ENCODE measurements at places on chromosomes 2 and 18. TPM values are rescaled to one million over a fixed set of nuclear protein-coding genes. Genes with fewer than 3 reads are reported as not detected.

The DTYMK gene
- total RNA-seq, result 17.4 TPM

The DOK6 gene
- 4.2 TPM for total RNA-seq

The SCYGR4 gene
- not detected for total RNA-seq

The BCL2L11 gene
- 15.9 TPM for total RNA-seq

The CD226 gene
- 2.5 TPM for total RNA-seq

The KRTCAP3 gene
- total RNA-seq, result 13.6 TPM

The MRPL33 gene
- 174 TPM for total RNA-seq

The CHST9 gene
- total RNA-seq, result 13.6 TPM

The R3HDM1 gene
- total RNA-seq, result 16.7 TPM

The ALLC gene
- total RNA-seq, result not detected

The ANKRD30BL gene
- not detected for total RNA-seq

The C1QL2 gene
- total RNA-seq, result 0.31 TPM

The RBMS1 gene
- 215 TPM for total RNA-seq

The DNAJC5G gene
- not detected for total RNA-seq

The CAPN14 gene
- total RNA-seq, result 0.21 TPM

The SOCS6 gene
- total RNA-seq, result 18.4 TPM

The ARHGAP15 gene
- total RNA-seq, result 13.0 TPM

The DYNAP gene
- total RNA-seq, result not detected

The CHRNG gene
- not detected for total RNA-seq

The VWA3B gene
- 29.2 TPM for total RNA-seq

The RGPD6 gene
- 18.3 TPM for total RNA-seq

The EMX1 gene
- not detected for total RNA-seq

The BIN1 gene
- 41.7 TPM for total RNA-seq

The UGT1A5 gene
- total RNA-seq, result not detected

The MEP1B gene
- total RNA-seq, result not detected

The CTAGE1 gene
- total RNA-seq, result not detected

The RMDN2 gene
- 15.9 TPM for total RNA-seq

The RSAD2 gene
- 11.5 TPM for total RNA-seq

The DSC2 gene
- total RNA-seq, result 15.4 TPM

The TACR1 gene
- total RNA-seq, result 0.63 TPM

The IHH gene
- total RNA-seq, result 2.2 TPM

The CCL20 gene
- total RNA-seq, result 8.0 TPM

The RGPD4 gene
- not detected for total RNA-seq

The HES6 gene
- 4.4 TPM for total RNA-seq

The DES gene
- 88.7 TPM for total RNA-seq

The IL36B gene
- total RNA-seq, result not detected

The ERFE gene
- total RNA-seq, result 0.54 TPM

The TXNDC9 gene
- total RNA-seq, result 29.8 TPM

The SLC38A11 gene
- 1.2 TPM for total RNA-seq

The FOXI3 gene
- 0.17 TPM for total RNA-seq

The ZNF385B gene
- 47.3 TPM for total RNA-seq

The CD302 gene
- 41.9 TPM for total RNA-seq

The GREB1L gene
- total RNA-seq, result 0.28 TPM

The GCG gene
- not detected for total RNA-seq

The FSIP2 gene
- total RNA-seq, result 2.6 TPM

The KCNIP3 gene
- total RNA-seq, result 1.8 TPM

The REG1B gene
- not detected for total RNA-seq

The ZBTB7C gene
- total RNA-seq, result 4.2 TPM

The PEX13 gene
- 22.2 TPM for total RNA-seq

The SIX3 gene
- total RNA-seq, result not detected

The STAT4 gene
- total RNA-seq, result 11.5 TPM

The GAD1 gene
- total RNA-seq, result 1.4 TPM

The CFAP65 gene
- total RNA-seq, result 16.5 TPM

The RIT2 gene
- total RNA-seq, result not detected

The CHRND gene
- total RNA-seq, result not detected

The TFCP2L1 gene
- total RNA-seq, result 2.8 TPM

The RNF125 gene
- total RNA-seq, result 9.2 TPM

The FOXD4L1 gene
- 0.34 TPM for total RNA-seq

The ALK gene
- total RNA-seq, result 0.09 TPM

Data from lung (tissue), 17 donors.